ENCODE measurements at places on chromosomes 16 and 17.

DNA sequence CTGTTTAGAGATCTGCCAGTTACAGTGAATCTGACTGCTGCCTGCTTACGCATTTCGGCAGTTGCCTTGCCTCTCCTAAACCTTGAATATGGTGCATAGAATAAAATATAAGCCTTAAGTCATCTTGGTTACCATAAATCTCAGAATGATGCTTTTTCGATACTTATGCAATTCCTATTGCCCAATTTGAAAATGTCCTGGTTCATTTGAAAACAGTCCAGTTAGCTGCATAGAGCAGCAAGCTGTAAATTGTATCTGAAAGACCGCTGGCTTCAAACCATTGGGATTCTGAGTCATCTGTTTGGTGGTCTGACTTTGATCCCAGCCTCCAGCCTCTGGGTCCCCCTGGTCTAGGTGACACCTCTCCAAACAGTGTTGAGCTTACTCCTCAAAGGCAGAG lies 2.7 kb upstream of the PRKCA start:
- no peak for DNase-seq

- no peak for DNase-seq
These were observed 72.3 kb upstream of the CCL1 start for GRCh38 chr17:34435182-34435928.

- no peak for DNase-seq
These were observed 27.9 kb downstream of the CLEC16A start for GRCh38 chr16:10972108-10972818.

GRCh38 chr17:46818929-46819859 lies 702 bp upstream of the WNT3 start:
- DNase-seq = no peak

DNA sequence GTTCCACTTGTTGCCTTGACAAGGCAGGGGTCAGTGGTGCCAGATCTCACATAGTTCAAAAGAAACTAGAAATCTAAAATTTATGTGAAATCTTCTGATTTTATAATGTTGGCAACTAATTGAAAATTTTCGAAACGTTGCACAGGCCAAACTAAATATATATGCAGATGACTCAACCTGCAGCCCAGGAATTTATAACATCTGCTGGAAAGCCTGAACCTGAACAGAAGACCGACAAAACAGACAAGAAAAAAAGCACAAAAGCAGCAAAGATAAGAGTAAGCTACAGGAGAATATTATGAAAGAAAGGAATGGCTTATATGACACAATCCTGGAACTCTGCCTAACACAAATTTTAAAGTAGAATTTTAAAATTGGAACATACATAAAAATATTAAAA lies 207.6 kb downstream of the CEP112 start:
- DNase-seq = no peak

- no peak for DNase-seq
These were observed 399.2 kb downstream of the SLC39A11 start for GRCh38 chr17:72693151-72693878.

- DNase-seq = no peak
These were observed 132.5 kb downstream of the SDK2 start for GRCh38 chr17:73511719-73512115.

Data from renal cortical epithelial cell (primary cell).